ENCODE measurements at places on chromosomes 3 and 15. TPM values are rescaled to one million over a fixed set of nuclear protein-coding genes. Genes with fewer than 3 reads are reported as not detected.

GRCh38 chr3:98026425-98027084 lies 8.6 kb downstream of the GABRR3 start:
- no peak for DNase-seq

DNA sequence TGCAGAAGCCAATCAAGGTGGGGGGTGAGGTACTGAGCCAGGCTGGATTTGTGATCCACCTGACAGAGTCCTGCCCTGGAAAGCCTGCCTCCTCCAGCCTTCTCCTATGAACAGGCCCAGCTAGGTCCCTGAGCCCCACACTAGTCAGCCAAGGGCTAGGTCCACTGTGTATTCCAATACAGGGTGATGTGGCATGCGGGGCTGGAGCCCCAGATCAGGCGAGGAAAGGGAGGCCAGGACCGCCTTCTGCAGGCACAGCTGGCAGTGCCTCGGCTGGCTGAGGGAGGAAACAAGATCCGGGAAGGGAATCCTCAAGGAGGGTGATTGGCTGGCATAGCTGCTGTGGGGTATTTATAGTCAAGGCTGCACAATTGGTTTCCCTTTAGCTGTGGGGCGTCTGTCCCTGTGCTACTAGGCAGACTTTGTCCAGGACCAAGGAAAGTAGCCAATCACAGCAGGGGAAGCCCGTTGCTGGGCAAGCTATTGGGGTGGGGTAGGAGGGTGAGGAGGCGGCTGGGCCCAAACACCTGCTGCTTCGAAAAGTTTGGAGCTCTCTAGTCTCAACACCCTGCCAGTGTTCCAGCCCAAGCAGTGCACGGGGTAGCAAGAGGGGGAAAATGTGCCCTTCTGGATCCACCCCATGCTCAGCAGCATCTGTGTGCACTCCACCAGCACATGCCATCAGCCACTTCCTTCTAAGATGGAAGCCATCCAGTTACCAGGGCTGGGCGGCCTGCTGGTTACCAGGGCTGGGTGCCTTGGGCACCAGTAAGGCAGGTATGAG lies 5.9 kb downstream of the KY start:
- no peak for DNase-seq

GRCh38 chr3:26962492-26963360 lies 340.2 kb downstream of the LRRC3B start:
- DNase-seq: no peak

- peak; percentile 60 for DNase-seq
These were observed 11.6 kb upstream of the ZXDC start for GRCh38 chr3:126487151-126487771.

DNA sequence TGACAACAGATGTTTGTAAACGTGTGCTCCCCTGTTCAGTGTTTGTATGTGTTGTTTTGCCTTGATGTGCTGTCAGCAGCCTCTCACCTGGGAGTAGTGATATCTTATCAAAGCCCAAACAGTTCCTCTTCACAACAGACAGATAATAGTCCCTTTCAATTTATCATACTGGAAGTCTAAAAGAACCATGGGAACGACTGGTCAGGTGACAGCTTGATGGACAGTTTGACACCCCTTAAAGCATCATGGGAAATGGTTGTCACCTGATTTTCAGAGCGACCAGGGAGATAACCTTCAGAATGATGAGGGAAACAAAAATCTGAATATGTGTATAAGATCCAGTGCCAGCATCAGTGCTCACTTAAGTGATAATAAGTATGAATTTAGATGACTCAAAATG lies 146.3 kb upstream of the SOX2 start:
- no peak for DNase-seq

NCK1 gene
- 54.2 TPM for total RNA-seq

GRCh38 chr15:87502173-87502572 lies 754.4 kb downstream of the NTRK3 start:
- no peak for DNase-seq

DNA sequence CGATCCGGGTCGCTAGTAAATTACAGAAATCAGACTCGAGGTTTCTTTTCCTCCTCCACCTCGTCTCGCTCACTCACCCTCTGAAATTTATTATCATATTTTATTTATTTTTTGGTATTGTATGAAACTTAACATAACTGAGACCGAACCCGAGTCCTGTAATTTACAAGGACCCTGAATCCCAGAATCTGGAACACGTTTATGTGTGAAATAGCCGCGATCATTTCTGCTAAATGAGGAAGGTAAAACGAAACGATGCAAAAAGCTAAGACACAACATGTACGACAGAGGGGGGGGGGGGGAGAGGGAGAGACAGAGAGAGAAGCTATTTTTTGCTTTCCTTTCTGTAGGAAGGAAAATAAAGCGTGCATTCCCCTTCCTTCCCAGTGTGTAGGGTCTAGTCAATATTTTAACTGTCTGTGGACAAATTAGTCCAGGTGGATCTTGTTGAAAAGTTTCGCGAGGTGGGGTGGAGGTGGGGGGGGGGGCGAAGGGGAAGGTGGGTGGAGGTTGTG lies 1.6 kb downstream of the BBX start:
- peak; percentile 40 for DNase-seq

- DNase-seq: peak; percentile 89
These were observed 45.5 kb downstream of the PHLDB2 start for GRCh38 chr3:111904376-111905241.

- no peak for DNase-seq
These were observed 147.9 kb upstream of the CGNL1 start for GRCh38 chr15:57228395-57228794.

DNA sequence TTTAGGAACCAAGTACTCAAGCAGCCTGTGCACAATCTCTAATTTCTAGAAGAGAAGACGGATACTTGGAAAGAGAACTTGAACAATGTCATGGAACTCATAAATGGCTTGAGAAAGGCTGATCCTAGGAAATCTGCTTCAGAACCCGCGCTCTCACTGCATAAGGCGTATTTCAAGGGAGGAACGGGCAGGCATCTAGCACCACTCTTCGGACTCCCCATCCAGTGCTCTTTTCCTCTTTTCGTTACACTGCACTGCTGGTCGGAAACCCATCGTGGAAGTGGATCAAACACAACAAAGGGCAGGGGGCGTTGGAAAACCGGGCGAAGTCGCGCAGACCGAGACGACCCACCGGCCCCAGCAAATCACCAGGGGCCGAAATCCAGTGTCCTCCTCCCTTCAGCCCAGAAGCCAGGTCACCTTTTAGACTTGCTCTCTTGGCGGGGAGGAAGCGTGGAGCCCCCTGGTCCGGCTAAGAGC lies 539 bp upstream of the TLNRD1 start:
- DNase-seq: no peak

DNA sequence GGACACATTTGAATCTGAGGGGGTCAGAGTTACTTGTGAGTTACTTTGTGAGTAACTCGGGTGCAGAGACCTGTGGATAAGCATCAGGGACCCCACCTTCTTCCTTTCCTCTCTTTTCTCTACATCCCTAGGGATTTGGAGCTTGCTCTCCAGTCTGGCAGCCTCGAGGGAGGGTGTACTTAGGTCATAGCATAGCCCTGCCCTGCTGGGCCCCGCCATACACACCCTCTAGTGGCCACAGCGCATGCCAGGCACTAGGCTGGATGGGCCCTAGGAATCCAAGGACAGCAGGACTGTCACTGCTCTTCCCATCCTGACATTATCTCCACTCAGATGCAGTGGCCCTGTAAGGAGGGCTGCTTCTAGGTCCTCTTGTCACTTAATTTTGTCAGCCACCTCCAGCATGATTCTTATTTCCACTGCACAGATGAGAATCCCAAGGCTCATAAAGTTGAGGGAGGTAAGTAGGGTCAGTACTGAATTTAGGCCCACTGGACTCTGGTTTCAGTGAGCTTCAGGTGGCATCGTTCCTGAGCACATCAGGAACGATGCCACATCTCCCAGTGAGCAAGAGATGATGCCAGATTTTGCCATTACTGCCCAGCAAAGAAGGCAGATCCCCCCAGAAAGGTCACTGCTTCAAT lies 3.6 kb upstream of the SMAD6 start:
- peak; percentile 47 for DNase-seq

DNA sequence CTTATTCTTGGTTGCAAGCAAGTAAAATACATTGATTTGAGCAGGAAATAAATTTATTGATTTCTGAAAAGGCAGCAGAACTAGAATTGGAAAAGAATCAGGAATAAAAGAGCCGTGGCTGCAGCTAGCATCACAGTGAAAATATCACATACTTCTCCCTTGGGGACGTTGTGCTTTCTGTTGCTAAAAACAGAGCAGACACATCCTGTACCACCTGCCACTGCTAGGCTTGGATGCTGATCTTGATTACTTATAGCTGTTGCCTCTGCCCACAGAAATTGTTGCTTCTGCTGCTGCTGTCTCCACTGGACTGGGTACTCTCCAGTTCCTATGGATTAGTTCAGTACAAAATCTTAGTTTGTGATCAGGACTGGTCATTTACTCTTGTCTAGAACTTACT lies 283.8 kb downstream of the C3orf38 start:
- DNase-seq: no peak

IL12A gene
- 1.3 TPM for total RNA-seq

GRCh38 chr3:60967141-60967540 lies 284.1 kb downstream of the FHIT start:
- no peak for DNase-seq

GRCh38 chr3:37625690-37626360 lies 235.9 kb upstream of the CTDSPL start:
- DNase-seq: no peak

DNA sequence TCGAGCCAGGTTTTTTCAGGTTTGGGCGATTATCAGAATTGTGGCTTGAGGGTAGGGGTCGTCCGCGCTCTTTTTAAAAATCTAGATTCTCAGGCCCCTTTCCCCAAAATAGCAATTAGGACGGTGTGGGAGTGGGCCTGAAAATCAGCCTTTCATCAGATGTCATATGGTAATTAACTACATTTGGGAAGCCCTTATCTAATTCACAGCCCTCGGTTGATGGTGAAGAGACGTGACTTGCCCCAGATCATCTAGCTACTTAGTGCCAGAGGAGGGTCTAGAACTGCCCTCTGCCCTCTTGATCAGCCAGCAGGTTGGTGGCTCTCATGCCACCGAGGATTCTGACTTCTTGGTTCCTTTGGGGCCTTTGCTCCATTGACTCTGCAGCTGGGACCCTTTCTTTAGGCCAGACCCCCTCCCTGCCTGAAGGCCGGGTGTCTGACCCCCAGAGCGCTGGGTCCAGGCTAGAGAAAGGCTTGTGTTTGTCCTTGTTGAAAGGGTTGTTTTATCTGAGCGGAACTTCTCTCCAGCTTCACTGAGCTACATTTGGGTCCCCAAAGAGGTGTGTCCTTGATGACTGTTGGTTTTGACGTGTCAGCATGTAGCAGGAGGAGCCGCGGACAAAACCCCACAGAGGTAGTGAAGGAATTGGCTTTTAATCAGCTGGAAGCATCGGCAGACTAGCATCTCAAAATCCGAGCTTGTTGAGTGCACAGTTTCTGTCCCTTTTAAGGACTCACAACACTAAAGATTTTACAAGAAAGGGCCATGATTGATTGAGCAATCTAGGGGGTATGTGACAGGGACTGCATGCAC lies 857 bp downstream of the AEN start:
- DNase-seq: peak; percentile 61

DNA sequence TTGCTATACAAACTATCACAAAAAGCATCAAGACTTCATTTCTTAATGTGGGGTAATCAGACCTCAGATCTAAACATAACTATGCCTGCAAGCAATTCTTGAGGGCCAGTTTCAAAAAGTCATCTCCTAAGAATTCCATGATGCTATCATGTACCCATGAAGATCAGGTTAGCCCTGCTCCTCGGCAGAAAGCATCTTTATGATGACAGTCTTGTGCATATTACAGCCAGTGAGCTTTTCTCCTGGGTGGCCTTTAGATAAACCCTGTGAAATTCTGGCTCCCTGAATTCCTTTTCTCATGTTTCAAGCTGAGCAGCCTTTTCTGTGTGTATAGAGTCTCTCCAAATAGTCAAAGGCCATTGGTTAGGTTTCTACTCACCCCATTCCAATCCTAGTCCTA lies 201.9 kb upstream of the MCTP2 start:
- peak; percentile 54 for DNase-seq

PRRT3 gene
- total RNA-seq: 1.9 TPM

DNA sequence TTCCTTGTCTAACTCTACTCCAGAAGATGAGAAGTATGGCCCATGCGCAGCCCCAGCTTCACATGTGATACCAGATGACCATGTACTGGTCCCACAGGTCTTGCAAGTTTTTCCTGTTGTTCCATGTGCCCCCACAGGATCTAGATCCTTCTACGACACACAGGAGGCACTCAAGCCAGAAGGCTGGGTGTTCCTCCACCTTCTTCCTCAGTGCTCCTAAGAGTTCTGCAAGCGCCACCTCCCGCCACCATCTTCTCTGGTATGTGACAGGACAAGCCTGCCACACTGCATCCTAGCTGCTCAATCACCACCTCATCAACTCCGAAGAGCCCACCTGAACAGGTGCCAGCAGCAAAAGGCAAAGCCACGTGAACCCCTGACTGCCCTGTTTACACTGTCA lies 43.1 kb downstream of the XXYLT1 start:
- DNase-seq: no peak

ARL6IP5 gene
- total RNA-seq: 74.7 TPM

TRIM42 gene
- not detected for total RNA-seq
